ENCODE measurements at places on chromosomes 2 and 18.

DNA sequence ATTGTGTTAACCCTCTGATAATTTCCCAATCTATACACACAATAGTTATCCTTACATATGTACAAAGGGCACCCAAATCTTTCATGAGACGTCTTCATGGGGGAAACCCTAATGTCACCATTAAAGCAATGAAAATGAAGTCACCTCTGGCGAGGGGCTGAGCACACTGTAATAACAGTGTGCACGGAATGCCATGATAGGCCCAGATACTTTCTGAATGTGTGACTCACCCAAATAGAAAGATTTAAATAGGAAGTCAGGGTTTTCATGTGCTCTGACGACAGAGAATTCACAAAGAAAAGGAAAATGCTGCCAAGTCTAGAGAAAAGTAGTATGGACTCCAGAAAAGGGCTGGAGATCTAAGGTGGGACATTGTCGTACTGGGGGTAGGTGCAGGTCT lies 128.3 kb downstream of the SATB2 start:
- no peak for DNase-seq

- DNase-seq: no peak
These were observed 1400.8 kb upstream of the DDX18 start for GRCh38 chr2:116413659-116414058.

GRCh38 chr2:34545486-34546136 lies 946.5 kb upstream of the FAM98A start:
- no peak for DNase-seq

- DNase-seq: no peak
These were observed 34.9 kb downstream of the DNMT3A start for GRCh38 chr2:25306777-25307368.

Data from erythroblast (primary cell).